Ureter (tissue), 1 donor: ENCODE measurements at places on chromosomes 16 and 17.

GRCh38 chr17:37637956-37638355 is 5.3 kb downstream of the DDX52 start:
- no peak for DNase-seq

DNA sequence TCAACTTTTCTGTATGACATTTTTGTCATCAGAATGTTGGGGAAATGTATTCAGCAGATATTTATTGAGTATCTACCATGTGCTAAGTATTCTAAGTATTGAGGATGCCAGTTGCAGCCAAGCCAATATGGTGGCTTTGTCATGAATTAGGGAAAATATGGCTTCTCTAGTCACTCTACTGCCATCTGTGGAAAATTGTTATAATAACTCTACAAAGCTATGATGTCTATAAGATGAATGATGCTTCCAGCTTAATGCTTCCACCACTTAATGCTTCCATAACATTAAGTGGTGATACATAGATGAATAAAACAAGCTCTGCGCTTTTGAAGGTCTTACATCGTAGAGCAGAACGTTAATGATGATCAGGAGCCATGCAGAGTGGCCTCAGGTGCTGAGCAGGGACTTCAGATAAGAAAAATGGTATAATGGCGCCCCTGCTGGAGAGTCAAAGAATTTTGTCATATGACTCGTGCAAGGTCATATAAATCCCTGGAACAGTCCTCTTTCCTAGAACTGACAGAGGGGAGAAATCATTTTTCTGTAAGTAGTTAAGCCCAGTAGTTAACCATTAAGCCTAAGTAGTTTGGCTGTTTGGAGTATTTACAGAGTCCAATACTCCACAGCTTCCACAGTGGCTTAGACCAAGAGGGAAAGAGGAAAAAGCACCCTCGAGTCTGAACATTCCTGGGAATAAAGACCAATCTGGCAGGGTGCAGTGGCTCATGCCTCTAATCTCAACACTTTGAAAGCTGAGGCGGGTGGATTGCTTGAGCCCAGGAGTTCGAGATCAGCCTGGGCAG is 2.7 kb upstream of the TMIGD1 start:
- DNase-seq = peak; percentile 33

- DNase-seq = no peak
These were observed 6.8 kb upstream of the SMTNL2 start for GRCh38 chr17:4577386-4577993.

GRCh38 chr17:71320009-71320796 is 800.6 kb upstream of the SOX9 start:
- no peak for DNase-seq

- DNase-seq = no peak
These were observed 23.1 kb downstream of the PDIA2 start for GRCh38 chr16:305916-306626.
